ENCODE measurements at places on chromosomes 4 and X. TPM values are rescaled to one million over a fixed set of nuclear protein-coding genes. Genes with fewer than 3 reads are reported as not detected.

SYTL4 gene
- total RNA-seq, result 0.25 TPM

GRCh38 chr4:148192526-148192925 lies 249.7 kb downstream of the NR3C2 start:
- H3K4me3 ChIP-seq, result no peak overlapping the region
- H3K36me3 ChIP-seq, result no peaks in the 10 kb centered on the region
- H3K4me1 ChIP-seq, result no peaks in the 10 kb centered on the region
- H3K27me3 ChIP-seq, result no peaks in the 10 kb centered on the region
- no peak for DNase-seq

DNA sequence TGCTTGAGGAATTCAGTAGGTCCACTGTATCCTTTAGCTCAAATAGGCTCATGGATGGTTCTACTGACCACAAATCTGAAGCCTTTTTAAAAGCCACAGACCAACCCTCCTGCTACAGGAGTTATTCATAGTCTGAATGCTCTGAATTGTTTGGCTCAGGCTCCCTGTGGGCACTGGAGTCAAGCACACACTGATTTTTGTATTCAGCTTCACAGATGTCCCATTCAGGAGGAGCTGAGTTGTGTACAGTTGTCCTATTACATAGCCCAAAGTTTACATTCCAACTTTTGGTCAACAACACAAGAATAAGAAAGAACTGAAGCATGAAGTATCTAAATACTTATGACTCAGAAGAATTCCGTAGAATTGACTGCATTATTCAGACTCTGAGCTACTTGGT lies 243.9 kb downstream of the UNC5C start:
- H3K4me3 ChIP-seq, result no peak overlapping the region
- DNase-seq, result no peak
- H3K27me3 ChIP-seq, result no peaks in the 10 kb centered on the region
- H3K27ac ChIP-seq, result no peak overlapping the region

DNA sequence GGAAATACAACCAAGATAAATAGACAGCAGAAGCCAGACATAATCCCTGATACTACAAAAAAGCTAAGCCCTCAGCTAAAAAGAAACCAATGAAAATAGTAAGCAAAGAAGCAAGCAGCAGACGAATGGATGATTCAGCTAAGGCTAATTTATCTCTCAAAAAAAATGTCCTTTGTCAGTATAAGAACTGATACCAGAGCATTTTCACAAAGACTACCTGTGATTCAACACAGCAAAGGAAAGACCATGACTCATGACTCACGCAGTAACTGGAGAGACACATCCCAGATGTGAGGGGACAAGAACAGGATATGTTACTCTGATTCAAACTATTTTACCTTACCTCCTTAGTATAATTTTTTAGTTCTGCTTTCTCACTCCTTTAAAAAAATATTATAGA lies 22.7 kb upstream of the TMPRSS11F start:
- no peaks in the 10 kb centered on the region for H3K27me3 ChIP-seq
- no peaks in the 10 kb centered on the region for H3K36me3 ChIP-seq
- no peak for DNase-seq
- no peak overlapping the region for H3K4me3 ChIP-seq
- no peak overlapping the region for H3K27ac ChIP-seq

EOLA2 gene
- 53.0 TPM for total RNA-seq

GRCh38 chrX:13937370-13938050 lies 92.2 kb downstream of the GEMIN8 start:
- no peak for DNase-seq
- peak overlapping the region; percentile 91 for H3K4me3 ChIP-seq
- H3K27me3 ChIP-seq, result peaks cover 4% of the 10 kb centered on the region
- peaks cover 14% of the 10 kb centered on the region for H3K4me1 ChIP-seq
- peak overlapping the region; percentile 89 for H3K27ac ChIP-seq
- H3K36me3 ChIP-seq, result no peaks in the 10 kb centered on the region

NAA10 gene
- total RNA-seq, result 129 TPM

MAOB gene
- not detected for total RNA-seq

ATP1B4 gene
- not detected for total RNA-seq

GPRIN3 gene
- total RNA-seq, result 94.3 TPM

GRCh38 chrX:136064661-136065043 lies 79.4 kb downstream of the SLC9A6 start:
- H3K27ac ChIP-seq, result peak overlapping the region; percentile 95
- H3K4me3 ChIP-seq, result peak overlapping the region; percentile 63
- peaks cover 8% of the 10 kb centered on the region for H3K27me3 ChIP-seq

DNA sequence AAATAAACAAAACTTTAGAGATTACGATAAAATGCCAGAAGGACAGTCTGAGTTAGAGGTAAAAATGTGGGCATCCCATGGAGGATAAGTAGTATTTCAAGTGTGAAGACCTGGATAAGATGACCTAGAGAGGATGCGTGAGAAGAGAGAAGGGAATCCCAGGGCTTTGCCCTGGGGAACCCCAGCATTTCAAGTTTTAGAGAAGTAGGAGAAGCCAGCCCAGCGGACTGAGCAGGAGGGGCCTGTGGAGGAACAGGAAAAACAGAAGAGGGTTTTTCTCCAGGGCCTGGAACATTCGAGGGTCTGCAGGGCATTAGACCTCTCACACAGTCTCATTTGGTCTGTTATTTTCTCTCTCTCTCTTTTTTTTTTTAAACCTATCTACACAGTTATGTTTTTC lies 2.9 kb upstream of the CFP start:
- no peak for DNase-seq
- H3K27me3 ChIP-seq, result no peaks in the 10 kb centered on the region
- no peaks in the 10 kb centered on the region for H3K36me3 ChIP-seq

DNA sequence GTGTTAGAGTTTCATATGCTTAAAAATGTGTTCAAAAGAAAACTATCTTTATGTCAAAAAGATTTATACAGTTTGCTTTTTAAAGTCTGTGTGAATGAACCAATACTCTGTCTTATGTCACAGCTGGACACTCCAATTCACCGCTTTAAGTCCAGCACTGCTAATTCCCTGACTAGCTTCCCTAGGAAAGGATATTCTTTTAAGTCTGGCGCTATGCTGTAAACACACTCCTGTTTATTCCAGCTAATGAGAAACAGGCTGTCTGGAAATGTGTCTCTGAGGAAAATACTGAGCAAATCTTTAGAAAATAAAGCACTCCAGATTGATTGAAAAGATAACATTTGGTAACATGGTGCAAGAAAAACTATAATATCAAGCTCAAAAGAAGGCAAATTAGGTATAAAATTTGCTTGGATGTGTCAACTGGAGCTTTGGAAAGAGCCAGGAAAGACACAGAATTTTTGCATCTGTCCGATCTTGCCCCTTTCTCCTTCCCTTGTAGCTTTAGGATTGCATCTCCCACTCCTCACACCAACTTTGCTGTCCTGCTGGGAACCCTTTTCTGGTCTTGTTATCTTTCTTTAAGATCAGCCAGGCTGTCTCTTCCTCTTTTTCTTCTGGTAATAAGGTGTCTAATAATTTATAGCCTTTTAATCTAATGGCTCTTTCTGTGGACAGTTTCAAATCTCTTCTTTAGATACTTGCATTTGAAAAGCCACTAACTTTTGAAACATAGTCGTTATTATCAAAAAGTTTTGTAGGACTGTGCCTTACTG lies 40.9 kb upstream of the VEGFC start:
- no peak overlapping the region for H3K27ac ChIP-seq
- DNase-seq, result no peak
- H3K36me3 ChIP-seq, result no peaks in the 10 kb centered on the region
- H3K27me3 ChIP-seq, result no peaks in the 10 kb centered on the region
- no peak overlapping the region for H3K4me3 ChIP-seq
- no peaks in the 10 kb centered on the region for H3K4me1 ChIP-seq

DNA sequence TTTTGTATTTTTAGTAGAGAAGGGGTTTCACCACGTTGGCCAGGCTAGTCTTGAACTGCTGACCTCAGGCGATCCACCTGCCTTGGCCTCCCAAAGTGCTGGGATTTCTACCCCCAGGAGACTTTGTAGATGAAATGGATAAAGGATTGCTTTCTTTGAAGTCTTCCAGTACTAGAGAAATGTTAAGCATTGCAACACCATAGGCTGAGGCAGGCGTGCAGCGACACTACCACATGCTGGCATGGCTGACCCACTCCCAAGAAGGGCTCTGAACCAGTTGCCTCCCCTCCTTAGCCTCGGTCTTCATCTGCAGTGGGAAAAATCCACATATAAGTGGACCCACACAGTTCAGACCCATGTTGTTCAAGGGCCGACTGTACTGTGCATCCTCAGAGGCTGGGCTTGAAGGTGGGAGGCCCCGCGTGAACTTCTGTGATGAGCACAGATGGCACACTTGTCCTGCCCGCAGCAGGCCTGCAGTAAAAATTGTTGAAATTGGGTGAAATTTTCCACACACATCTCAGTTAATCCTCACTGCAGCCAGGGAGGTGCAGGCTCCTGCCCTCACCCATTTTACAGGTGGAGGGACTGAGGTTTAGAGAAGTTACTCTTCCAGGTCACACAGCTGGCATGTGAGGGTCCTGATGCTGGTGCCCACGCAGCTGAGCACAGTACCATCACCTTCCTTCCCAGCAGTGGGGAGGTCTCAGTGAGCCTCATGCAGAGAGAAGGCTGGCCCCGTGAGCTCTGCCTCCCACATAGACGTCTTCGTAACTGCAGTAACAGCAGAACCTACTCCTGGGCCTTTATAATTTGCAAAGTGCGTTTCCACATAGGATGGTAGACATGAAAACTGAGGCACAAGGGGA lies 35.5 kb downstream of the HTRA3 start:
- no peak overlapping the region for H3K4me3 ChIP-seq
- H3K27ac ChIP-seq, result no peak overlapping the region
- DNase-seq, result peak; percentile 3
- H3K4me1 ChIP-seq, result peaks cover 6% of the 10 kb centered on the region
- H3K36me3 ChIP-seq, result peaks cover 13% of the 10 kb centered on the region

MTNR1A gene
- not detected for total RNA-seq

DNA sequence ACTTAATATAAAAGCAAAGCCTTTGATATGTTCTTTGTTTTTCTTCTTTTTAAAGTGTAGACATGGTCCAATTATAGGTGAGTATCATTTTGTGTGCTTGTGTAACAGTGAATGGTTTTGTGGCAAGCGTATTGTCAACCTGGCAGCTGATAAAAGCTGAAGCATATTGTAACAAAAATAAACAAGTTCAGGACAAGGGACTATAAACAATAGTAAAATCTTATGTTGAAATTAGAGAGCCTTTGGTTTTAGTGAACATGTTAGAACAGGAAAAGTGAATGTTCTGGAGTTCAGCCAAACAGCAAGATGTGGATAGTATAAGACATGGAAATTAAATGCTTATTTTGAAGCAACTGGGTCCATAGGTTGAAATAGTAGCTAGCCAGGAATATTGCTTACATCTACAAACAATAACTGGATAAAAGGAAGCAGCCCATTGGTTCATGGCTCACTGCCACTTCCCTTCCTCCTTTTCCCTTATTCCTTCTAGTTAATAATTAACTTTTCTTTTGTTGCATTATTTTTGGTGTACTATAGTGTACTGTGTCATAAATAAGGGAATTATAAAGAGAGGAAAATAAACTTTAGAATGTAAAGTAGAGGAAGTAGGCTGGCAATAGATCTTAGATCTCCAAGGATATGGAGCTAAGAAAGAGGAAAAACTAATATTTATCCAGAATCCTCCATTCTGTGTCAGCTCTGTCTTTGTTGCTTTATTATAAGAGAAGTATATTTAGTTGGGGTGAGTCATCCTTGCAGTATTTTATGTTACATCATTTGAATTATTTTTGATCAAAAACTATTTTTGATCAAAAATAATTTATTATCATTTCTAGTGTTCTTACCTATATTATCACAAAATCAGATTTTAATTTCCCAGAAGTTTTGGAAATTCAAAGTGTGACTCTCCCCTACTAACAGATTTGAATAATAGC lies 65.6 kb downstream of the MRPL1 start:
- no peaks in the 10 kb centered on the region for H3K36me3 ChIP-seq
- no peak for DNase-seq
- H3K27ac ChIP-seq, result no peak overlapping the region
- H3K4me1 ChIP-seq, result no peaks in the 10 kb centered on the region
- no peaks in the 10 kb centered on the region for H3K27me3 ChIP-seq

MAMLD1 gene
- 0.25 TPM for total RNA-seq

- peaks cover 4% of the 10 kb centered on the region for H3K36me3 ChIP-seq
- no peak overlapping the region for H3K4me3 ChIP-seq
- DNase-seq, result no peak
- H3K27ac ChIP-seq, result no peak overlapping the region
Observed at GRCh38 chr4:113330200-113330599, 280.7 kb downstream of the ANK2 start.

DNA sequence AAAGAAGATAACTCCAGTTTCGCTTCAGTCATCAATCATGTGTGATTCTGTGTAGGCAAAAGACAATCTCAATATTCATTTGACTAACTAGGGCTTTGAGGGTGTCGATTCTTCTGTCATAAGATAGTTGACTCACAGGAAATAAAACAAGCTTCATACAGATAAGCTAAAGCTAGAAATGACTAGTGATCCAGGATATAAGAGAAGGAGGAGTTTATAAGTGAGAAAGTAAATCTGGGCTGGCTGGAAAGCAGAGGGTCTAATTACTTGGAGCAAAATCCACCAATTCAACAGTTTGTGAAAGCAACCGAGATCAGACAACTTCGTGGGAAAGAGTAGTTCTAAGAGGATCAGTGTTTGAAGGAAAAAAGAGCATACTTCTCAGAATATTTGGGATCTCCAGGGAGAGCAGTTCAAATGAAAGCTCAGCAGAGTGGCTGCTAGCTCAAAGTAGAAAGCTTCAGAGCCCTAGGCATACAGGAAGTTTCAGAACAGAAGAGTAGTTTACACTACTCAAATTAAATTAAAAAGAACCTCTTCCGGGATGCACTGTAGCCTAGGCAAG lies 429.3 kb downstream of the INPP4B start:
- peaks cover 4% of the 10 kb centered on the region for H3K27me3 ChIP-seq
- DNase-seq, result no peak
- H3K4me1 ChIP-seq, result peaks cover 68% of the 10 kb centered on the region

SLC25A4 gene
- total RNA-seq, result 44.7 TPM

TRIML2 gene
- not detected for total RNA-seq

APELA gene
- total RNA-seq, result 0.88 TPM

DNA sequence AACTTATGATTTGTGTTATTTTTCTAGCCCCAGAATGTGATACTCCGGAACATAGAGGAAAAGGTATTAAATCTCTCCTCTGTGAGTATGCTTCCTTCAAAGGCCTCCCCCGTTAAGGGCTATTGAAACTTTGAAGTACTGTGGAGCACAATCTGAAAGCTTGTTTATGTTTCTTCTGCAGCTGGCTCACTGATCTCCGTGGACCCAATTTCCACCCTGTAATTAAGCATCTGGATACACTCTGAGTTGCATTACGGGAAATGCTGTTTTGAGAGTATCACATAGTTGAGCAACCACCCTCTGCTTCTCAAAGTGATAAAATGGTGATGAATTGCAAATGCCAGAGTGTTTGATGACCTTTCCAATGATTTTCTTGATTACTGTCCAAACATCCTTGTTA lies 296.8 kb upstream of the PABPC5 start:
- no peaks in the 10 kb centered on the region for H3K27me3 ChIP-seq
- H3K27ac ChIP-seq, result no peak overlapping the region
- H3K36me3 ChIP-seq, result no peaks in the 10 kb centered on the region
- no peak overlapping the region for H3K4me3 ChIP-seq
- H3K4me1 ChIP-seq, result no peaks in the 10 kb centered on the region
- DNase-seq, result no peak

Data from glutamatergic neuron (in vitro differentiated cells).